Mammary epithelial cell (primary cell): ENCODE measurements at places on chromosomes 16 and 17.

DNA sequence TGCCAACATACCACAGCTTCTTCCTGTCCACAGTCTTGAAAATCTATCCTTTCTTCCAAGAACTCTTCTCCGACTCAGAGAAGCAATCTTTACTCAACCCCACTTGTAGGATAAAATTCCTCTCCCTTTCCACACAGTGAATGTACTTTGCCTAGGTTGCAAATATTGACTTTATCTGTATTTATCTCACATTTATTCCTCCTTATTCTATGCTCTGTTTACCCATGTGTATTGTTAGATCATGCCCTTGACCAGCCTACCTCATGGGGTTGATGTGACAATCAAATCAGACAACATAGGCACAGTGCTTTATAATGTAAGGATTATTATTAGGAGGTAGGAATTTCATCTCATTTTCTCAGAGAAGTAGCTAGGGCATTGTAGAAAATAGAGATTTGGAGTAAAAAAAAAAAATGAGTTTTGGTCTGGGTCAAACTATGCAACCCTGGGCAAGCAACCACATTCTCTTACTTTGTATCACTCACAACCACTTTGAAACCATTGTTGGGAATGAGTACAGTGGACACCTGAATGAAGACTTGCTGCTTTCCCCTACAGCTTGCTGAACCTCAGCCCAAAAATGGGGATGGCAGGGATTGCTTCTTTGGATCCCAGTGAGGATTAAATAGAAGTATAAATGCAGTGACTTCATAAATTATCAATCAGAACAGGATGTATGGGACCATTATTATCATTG, 9.1 kb upstream of the SLC35B1 start:
- no peak for DNase-seq

DNA sequence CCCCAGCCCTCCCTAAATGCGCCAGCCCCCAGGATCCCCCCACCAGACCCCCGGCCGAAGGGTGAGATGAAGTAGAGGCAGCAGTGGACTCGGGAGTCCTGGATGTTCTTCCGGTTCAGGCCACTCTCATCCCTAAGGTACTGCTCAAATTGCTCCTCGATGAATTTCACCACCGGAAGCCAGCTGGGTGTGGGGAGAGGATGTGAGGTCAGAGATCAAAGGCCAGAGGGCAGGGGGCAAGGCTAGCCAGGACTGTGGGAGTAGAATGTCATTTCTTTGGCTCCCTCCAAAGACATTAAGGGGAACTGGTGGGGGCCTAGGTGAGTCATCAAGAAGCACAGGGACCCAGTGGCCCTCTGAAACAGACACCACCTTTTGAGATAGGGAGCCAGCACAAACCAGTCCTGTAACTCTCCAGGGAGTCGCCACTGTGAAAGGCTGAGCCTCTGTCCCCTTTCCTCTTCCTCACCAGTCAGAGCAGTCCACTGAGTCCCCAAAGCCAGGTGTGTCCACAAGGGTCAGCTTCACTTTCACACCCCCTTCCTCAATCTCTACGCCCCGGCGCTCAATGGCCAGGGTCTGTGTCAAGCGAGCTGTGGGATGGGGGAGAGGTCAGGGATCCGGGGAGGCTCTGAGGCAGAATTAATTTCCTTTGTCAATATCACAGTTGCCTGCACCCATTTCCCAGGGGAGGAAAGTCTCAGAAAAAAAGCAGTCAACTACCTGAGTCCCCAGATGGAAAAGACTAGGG, 895 bp downstream of the SEPTIN1 start:
- DNase-seq, result no peak

- DNase-seq, result no peak
Observed at GRCh38 chr17:76236603-76237002, 3.7 kb downstream of the RNF157 start.

DNA sequence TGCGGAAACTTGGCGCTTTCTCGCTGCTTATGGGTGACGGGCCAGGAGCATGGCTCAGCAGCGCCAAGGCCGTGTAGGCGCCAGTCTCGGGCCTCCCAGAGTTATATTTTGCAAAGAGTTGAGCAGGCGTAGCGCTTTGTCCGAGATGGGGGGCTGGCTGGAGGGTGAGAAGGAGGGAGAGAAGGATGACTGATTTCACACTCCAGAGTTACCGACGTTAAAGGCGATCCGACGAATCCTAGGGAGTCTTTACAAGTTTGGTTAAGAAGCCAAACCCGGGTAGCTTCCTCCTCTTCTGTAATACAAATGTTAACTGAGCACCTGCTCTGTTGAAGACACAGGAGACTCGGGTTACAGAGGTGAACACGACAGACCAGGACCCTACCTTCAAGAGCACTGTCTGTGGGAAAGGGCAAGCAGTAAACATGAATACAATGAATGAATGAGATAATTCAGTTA, 782 bp downstream of the POLR2A start:
- DNase-seq, result no peak

GRCh38 chr16:77711179-77711578, 11.1 kb upstream of the NUDT7 start:
- DNase-seq, result no peak

GRCh38 chr17:49229805-49230600, 584 bp downstream of the PHOSPHO1 start:
- DNase-seq, result no peak

DNA sequence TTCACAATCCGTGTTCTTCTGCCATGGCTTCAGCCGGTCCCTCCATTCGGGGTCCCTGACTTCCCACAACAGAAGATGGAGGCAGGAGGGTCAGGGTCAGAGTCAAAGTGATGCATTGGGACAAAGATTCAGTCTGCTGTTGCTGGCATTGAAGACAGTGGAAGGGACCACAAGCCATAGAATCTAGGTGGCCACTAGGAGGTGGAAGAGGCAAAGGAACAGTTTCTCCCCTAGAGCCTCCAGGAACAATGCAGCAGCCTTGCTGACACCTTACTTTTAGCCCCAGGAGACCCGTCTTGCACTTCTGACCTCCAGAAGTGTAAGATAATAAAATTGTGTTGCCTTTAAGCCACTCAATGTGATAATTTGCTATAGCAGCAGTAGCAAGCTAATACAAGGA, 55.9 kb downstream of the MFSD11 start:
- peak; percentile 29 for DNase-seq

DNA sequence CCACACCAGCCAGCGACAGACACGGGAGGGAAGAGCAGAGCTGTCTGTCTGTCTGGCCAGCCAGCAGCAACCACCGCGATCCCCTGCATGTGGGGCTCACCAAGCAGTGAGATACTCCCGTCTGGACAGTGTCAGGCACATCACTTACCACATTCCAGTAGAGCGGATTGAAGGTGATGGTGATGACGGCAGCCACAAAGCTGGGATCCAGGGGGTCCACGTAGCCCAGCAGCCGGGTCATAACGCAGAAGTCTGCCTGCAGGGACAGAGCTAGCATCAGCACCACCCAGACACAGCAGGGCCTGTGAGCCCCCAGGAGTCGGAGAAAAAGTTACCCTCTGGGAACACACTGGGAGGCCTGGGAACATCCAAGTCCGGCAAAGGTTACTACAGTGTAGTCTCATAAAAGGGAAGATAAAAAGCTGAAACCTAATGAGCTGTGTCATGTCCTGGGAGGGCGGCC, 14.7 kb downstream of the PEMT start:
- no peak for DNase-seq

DNA sequence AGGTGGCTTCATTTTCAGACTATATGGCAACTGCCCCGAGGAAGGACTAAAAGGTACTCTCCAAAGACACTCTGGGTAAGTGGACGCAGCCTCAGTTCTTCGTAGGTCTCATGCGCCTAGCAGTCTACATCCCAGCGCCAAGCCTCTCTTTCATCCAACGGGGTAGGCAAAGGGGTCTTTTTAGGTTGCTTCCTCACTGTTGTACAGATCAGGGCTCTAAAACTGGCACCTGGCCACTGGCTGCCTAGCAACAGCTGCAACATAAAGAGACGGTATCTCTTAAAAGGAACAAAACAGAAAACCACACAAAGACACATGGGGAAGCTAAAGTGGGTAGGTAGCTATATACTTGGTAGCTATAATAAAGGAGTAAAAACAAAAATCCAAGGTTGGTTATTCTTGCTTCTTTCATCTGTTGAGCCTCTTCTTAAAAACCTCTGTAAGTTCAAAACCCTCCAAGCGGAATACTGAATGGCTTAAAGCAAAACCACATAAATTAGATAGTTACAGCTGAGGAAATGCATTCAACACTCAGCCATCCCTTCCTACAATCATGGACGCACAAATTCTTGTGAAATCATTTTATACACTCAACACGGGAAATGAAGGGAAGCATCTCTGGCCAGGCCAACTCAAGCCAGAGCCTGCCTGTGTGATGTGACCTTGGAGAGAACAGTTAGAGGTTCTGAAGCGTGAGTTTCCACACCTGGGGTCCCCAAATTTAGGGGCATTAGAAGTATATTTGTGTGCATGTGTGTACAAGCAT, 22.7 kb downstream of the CYTH1 start:
- no peak for DNase-seq

DNA sequence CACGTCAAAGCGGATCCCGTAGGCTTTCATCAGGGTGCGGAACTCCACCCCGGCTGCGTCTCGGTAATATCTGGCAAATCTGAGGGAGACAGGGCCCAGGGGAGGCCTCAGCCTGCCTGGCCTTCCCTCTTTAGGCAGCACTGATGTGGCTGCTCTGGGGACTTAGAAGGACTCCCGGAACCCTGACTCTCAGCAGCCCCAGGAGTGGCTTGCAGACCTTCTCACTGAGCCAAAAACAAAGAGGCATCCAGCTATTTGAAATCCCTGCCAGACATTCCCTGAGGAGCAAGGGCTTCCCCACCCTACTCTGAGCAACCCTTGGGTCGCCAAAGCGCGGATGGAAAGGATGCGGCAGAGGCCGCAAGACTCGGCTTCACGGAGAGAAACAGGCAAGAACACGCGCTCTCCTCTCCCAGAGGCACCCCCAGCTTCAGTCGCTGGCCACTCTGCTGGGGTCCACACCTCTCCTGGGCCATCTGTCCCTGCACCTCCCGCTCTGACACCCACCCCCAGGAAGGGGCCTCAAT, 7.9 kb downstream of the P2RX5 start:
- no peak for DNase-seq

DNA sequence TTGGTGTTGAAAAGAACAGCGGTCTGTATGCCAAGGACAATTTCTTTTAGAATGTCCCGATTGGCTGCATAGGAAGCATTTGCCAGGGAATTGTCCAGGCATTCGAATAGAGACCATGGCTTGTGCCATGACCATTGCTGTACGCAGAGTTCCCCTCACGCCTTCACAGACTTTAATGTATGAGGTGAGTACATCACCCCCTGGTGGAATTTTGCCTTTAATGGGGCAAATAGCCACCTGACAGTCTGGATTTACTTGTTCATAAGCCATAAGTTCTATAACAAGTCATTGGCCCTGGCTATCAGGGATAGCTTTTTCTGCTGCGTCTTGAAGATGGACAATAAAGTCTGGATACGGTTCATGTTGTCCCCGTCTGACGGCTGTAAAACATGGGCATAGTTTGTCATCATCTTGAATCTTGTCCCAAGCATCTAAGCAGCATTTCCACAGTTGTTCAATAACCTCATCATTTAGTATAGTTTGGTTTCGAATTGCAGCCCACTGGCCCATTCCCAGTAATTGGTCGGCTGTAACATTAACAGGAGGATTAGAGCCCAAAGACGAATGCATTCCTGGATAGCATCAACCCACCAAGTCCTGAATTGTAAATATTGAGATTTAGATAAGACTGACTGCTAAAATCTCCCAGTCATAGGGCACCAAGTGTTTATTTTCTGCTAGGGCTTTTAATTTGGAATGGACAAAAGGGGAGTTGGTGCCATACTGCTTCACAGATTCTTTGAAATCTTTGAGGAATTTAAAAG, 67.7 kb upstream of the ARL4D start:
- DNase-seq, result no peak

GRCh38 chr17:16440901-16441629, 25.7 kb downstream of the TRPV2 start:
- DNase-seq, result no peak

- peak; percentile 28 for DNase-seq
Observed at GRCh38 chr17:49106321-49107210, 26.0 kb upstream of the B4GALNT2 start.

GRCh38 chr16:2143878-2144485, 4.4 kb upstream of the RAB26 start:
- DNase-seq, result no peak

DNA sequence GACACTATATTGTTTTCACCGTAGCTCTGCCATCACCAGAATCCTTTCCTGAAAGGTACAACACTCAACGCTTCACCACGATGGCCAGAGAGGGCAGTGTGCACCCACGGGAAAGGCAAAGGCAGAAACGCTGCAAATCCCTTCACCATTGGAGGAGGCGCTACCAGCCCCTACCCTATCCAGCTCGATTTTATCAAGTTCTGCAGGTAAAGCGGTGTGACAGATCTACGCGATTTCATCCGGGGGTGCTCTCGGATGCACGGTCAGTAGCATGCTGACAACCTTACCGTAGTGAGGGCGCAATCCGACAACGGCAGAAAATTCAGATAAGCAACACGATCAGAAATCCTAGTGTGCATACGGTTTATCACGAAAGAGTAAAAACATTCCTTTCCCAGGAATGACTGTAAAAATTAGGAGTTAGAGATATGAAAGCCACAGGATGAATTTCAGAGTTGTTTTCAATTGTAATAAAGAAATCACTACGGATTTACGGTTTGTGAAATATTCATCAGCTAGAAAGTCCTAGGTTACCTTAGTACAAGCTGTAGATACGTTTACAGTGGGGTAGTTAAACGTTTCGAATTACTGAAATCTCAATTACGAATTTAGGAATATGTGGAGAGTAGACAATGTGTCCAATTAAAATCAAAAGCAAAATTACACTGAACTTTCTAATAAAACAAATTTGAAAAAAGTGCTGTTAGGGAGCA, 1.8 kb downstream of the NETO2 start:
- DNase-seq, result peak; percentile 92

DNA sequence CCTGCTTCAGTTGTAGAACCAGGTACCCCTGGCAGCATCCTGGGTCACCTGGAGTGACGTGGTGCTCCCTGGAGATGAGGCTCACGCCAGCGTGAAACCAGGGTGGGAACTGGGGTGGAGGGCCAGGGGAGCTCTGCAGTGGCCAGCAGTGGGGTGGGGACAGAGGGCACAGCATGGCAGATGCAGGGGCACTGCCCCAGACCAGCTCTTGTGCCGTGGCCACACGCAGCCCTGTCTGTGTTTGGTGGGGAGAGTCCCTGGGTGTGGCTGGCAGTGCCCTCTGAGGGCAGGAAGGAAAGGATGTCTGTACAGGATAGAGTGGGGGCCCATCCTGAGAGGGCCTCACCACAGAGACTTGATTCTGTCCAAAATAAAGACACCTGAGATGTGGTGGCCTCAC, 24.5 kb downstream of the ZNF750 start:
- no peak for DNase-seq

DNA sequence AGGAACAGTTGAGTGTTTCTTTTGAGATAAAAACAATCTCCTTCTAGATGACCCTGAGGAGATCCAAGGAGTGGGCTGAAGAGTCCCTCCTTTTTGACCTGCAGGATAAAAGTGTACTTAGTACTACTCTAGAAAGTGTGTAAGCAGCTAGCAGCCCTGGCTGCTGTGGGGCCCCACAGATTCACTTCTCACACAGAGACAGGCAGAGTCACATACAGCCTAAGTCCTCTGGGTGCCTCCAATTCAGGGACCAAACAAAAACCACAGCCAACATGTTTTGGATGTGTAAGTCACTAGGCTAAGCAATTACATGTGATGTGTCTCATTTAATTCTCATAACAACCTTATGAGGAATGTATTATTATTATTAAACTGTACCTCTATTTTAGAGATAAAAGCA, 97.1 kb downstream of the TMEM100 start:
- no peak for DNase-seq
